Left hindlimb (tissue), 1 donor: ENCODE measurements at places on chromosomes 5 and 9.

DNA sequence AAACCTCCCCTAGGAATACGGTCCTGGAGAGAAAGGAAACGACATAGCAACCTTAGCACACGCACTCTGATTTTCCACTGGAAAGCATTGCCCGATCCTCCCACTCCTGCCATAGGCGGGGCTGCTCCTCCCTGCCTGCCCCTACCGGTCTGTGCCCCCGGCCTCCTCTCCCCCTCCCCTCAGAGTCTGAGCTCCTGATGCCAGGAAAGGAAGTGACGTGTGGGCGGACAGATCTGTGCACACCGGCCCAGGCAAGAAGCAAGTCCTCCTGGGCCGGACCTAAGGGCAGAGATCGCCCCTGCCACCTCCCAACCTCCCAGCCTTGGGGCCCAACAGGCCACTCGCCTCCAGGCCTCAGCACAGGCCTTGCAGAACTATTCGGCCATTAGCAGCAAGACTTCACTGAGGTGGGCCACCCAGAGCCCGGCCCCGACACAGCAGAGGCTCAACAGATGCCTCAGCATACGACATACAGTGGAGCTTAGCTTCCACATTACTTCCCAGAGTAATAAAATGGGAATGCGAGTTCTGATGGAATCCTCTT, 7.2 kb downstream of the NINJ1 start:
- DNase-seq = peak; percentile 83

GRCh38 chr5:4079831-4080230, 484.2 kb downstream of the IRX1 start:
- no peak for DNase-seq

GRCh38 chr5:112576298-112576925, 157.3 kb upstream of the EPB41L4A start:
- no peak for DNase-seq

DNA sequence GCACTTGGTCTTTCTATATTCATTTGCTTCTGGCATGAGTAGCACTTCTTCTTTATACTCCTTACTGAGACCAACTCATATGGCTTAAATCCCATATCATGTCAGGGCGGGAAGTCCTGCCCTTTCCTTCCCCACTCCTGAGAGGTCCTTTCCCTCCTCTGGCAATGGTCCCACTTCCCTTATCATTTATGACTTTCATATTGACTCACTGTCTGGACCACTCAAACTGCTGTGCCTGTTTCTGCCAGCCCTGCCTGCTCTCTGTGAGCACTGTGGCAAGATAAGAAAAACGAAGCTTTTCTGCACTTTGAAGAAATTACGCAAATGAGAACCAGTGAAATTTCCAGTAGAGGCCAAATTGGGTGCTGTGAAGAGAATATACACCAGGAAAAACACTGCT, 58.1 kb downstream of the ZNF474 start:
- DNase-seq = no peak

- DNase-seq = no peak
Observed at GRCh38 chr9:94624629-94625028, 14.7 kb downstream of the FBP1 start.

DNA sequence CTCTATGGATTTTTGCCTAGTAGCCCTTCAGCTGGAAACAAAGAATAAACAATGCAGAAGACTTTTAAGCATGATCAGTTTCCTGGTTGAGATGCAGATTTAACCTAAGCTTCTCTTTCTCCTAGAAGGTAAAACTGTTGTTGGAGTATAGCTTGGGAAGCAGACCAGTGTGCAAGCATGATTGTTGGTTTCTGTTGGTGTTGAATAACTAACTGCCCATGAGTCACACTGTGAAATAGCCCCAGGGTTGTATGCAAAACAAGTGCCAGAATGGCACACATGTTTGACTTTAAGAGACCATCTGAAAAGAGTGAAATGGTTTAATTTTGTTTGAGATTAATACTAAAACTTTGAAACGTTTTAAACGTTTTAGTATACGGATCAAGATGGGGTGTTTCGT, 227.1 kb downstream of the ARHGEF28 start:
- DNase-seq = no peak

DNA sequence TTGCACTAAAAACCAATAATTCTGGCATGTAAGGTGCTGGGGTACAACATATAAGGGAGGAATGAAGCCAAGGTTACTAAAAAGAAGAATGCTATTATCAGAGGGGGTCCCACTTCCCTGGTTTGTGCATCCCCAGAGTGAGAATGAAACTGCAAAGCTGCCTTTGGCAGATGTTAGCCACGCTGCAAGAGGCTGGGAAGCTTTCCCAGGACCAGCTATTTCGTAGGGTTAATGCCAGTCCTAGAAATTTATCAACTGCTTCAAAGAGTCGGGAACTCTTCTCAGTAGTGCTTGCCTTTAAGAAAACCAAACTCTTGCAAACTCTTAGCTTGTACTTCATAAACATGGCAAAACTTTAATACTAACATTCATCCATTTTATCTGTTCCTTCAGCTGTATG, 87.5 kb upstream of the NR5A1 start:
- no peak for DNase-seq
